ENCODE measurements at places on chromosomes 3 and 15.

DNA sequence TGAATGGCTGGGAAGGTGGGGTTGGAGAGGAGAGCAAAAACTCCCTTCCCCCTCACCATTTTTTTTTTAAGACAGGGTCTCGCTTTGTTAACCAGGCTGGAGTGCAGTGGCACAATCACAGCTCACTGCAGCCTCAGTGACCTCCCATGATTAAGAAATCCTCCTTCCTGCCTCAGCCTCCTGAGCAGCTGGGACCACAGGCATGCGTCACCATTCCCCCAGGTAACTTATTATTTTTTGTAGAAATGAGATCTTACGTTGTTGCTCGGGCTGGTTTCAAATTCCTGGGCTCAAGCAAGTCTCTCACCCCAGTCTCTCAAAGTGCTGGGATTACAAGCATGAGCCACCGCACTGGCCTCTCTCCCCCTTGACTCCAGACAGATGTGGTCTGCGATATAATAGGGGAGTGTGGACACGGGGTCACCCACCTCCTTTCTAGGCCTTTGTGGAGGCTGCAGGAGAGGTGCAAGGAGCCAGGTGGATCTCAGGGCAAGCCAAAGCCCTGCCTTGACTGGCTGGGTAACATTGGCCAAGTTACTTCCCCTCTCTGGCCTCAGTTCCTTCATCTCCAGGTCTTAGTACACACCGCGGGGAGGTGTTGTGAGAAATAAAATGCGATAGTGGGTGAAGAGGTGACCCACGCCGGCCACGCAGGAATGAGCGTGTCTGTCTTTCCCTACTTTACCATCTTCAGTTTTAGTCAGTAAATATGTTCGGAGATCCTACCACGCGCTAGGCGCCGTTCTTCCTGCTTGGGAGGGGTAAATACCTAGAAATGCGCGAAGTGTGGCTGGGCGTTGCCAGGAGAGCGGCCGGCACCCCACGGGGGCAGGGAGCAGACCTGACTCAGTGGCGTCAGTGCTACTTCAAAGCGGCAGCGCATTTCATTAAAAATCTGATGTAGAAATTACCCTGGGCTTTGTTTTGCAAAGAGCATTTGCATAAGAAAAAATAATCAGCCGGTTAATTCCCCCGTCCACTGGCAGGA is 20.2 kb upstream of the CORO2B start:
- no peak for DNase-seq

DNA sequence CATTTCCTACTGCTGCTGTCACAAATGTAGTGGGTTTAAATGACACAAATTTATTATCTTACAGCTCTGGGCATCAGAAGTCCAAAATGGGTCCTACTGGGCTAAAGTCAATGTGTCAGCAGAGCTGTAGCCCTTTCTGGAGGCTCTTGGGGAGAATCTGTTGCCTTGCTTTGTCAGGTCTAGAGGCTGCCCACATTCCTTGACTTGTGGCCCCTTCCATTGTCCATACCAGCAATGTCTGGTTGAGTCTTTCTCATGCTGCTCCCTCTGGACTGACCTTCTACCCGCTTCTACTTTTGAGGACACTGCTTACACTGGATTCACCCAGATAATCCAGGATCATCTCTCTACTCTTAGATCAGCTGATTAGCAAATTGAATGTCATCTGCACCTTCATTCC is 3.0 kb downstream of the IL12A start:
- DNase-seq: no peak

DNA sequence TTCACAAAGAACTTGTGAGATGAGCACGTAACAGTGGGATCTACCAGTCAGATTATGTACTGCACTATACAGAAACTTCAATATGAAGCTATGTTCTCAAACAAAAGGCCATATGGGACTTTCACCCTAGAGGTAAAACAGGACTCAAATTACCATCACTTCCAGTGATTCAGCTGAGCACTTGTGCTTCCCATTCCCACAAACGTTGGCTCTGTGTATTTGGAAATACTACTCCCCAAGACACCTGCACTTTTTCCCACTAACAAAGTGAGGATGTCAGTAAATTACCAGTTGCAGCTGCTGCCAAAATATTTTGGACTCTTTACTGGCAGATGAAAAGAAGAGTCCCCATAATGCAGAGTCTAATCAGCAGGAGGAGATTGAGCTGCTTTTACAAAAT is 1570.1 kb downstream of the SI start:
- no peak for DNase-seq

DNA sequence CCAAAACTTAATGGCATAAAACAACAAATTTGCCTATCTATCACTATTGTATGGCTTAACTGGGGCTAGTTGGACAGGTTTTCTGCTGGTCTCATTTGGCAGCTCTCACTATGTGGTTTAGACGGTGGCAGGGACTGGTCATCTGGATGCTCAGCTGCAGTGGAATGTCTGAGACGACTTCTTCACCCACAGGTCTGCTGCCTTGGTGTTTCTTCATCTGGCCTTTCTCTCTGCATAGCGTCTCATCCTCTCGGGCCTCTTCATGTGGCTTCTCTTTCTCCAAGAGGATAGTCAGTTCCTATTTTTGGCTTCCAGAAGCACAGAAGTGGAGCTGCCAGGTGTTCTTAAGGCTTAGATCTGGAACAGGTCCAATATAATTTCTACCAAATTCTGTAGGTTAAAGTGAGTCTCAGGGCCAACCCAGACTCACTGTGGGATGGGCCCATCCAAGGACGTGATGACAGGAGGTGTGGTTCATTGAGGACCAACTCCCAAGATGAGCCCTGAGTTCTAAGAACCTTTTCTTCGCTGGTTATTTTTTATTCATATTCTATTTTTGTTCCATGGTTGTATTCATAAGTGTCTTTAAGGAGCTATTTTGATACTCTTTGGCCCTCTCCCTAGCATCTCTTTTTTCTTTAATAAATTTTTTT is 18.6 kb downstream of the UBE2Q2 start:
- DNase-seq: peak; percentile 24

GRCh38 chr3:41131224-41131623 is 68.1 kb upstream of the CTNNB1 start:
- DNase-seq: peak; percentile 85

GRCh38 chr3:42826141-42826540 is 16.9 kb downstream of the ACKR2 start:
- no peak for DNase-seq

DNA sequence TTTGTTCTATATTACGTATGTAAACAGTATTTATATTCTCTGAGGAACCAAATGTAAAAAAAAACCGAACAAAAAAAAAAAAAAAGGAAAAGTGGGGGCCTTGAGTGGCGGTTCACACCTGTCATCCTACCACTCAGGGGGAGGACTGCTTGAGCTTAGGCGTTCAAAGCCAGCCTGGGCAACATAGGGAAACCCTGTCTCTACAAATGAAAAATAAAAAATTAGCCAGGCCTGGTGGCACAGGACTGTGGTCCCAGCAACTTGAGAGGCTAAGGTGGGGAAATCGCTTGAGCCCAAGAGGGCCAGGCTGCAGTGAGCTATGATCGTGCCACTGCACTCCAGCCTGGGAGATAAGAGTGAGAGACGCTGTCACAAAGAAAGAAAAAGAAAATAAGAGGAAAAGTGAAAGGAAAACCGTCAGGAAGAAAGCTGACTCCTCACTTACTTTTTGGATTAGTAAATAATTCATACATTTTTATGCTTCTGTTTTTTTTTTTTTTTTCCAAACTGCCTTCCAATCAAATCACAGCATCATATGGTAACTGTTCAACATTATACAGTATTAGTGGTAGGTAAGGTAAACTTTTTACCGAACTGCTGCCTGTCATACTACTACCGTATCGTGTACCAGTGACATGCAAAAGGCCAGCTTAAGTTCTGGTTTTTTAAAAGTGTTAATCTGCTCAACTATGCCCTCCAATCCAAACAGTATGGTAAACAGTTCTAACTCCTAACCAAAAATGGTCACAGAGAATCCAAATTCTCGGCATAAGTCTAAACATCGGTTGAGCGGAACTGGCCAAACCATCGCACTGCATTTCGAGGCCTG is 1.2 kb downstream of the PHC3 start:
- peak; percentile 26 for DNase-seq

GRCh38 chr3:182983876-182984275 is 3.5 kb upstream of the DCUN1D1 start:
- no peak for DNase-seq

GRCh38 chr3:9091486-9092235 is 128.4 kb upstream of the RAD18 start:
- DNase-seq: no peak

DNA sequence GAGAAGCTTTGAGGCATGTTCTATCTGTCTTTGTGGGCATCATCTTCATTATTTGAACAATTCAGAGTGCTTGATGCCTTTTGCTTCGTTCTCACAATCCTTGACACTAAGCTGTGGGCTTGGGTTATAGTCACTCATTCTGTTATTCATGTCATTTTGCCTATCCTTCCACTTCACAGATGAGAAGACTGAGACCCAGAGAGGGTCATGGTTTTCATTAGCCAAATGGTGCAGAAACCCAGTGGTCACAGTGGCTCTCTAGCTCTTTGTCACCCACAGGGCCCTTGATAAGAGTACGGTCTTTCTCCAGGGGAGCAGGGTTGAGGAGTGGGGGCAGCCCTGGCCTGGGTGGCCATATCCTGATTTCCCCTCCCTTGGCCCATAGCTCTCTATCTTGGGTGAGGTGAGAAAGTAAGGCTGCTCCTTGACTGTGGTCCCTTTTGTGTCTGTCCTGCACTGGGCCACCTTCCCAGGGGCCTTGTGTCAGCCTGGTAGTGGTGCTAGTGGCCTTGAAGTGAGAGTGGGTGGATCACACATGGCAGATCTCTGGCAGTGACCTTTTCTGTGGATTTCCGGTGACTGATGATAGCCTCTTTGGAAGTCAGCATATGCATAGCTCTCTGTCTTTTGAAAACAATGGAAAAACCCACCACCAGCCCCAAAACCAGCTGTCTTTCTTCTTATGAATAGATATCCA is 130.1 kb downstream of the IGF1R start:
- no peak for DNase-seq

DNA sequence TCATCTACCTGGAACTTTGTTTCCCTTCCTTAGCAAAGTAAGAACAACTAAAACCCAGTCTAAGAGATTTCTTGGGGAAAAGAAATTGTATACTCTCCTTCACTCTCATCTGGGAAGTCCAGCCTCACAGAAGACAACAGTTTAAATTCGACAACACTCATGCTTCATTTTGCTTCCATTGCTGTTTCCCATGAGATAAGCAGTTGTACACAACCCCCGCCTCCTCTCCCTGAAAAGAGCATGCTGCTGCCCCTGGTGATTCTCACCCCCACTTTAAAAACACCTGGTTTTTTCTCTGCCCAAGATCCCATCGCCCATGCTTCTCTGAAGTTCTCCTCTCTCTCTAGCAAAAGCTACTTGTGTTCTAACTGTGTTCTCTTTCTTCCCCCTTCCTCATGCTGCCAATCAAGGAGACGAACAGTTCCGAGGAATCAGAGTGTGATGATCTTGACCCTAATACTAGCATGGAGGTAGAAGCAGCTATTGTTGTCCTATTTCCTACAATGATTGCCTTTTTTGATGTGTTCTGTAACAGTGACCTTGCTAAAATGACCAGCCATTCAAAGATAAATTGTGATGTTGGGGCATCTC is 51.1 kb upstream of the UMPS start:
- DNase-seq: no peak

DNA sequence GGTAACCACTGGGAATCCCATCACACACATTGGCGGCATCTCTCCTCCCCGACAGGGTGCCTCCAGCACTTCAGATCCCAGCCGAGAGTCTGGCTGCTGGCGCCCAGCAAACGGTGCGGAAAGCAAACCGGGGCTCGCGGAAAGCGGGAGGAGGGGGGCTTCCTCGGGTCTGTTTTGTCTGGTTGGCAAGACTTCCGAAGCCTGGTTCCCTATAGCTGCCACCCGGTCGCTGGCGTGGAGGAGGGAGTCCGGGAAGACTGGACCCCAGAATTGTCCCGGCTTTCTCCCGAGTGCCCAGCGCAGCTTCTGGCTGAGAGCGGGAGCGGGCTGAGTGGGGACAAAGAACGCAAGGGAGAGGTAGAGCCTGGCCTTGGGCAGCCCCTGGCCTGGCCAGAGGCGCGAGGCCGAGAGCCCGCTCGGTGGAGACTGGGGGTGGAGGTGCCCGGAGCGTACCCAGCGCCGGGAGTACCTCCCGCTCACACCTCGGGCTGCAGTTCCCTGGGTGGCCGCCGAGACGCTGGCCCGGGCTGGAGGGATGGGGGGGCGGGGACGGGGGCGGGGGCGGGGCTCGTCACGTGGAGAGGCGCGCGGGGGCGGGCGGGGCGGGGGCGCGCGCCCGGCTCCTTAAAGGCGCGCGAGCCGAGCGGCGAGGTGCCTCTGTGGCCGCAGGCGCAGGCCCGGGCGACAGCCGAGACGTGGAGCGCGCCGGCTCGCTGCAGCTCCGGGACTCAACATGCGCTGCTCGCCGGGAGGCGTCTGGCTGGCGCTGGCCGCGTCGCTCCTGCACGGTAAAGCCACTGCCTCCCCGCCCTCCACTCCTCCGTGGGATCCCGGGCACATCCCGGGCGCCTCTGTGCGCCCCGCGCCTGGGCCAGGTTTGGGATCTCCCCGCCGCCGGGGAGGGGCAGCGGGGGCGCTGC is at the start of gene CHRNA7:
Gene CHRNA7, plus strand, starts transcription at position 654 of the 920 bp plus-strand sequence. Its CDS starts 80 bp downstream, at position 734.
- DNase-seq: peak; percentile 11

DNA sequence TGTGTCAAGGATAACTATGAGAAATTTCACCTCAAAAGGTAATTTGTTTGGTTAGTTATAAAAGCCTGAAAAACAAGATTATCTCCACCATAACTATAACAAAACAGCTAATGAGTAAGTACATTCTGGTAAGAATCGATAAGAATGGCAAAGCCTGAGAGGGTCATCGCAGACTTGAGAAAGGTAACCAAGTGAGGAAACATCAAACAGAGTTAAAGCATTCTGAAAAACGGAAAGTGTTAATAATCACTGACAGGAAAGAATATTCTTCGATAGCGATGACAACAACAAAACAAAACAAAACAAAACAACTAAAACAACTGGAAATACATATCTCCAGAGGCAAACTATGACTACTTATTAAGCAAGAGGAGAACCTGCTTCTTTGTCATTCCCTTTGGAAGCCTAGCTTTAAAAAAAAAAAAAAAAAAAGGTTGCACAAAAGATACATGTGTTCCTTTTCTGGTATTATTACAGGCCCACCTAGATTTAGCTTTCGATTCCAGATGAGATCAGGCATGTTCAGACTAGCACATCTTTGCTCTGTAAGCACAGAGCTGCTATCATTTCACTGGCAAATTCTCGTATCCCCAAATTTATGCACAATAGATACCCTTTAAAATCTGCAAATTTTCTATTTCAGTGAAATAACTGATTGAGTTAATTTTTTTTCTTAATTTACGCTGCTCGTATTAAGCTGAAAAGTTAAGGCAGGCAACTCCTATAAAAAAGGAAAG is 155.6 kb downstream of the TIGIT start:
- no peak for DNase-seq

- no peak for DNase-seq
Observed at GRCh38 chr15:63474810-63475316, 29.5 kb upstream of the USP3 start.

Data from brain microvascular endothelial cell (primary cell).